Smooth muscle cell of bladder (primary cell): ENCODE measurements at places on chromosomes 3 and 15. TPM values are rescaled to one million over a fixed set of nuclear protein-coding genes. Genes with fewer than 3 reads are reported as not detected.

DPH3 gene
- total RNA-seq: 15.9 and 19.1 TPM in 2 replicates

VIPR1 gene
- not detected in 2 replicates for total RNA-seq

KNL1 gene
- 1.3 and 1.7 TPM in 2 replicates for total RNA-seq

IL17RC gene
- total RNA-seq: 24.7 and 34.0 TPM in 2 replicates

ITPKA gene
- total RNA-seq: 0.92 and 1.4 TPM in 2 replicates

ROBO2 gene
- total RNA-seq: 8.0 and 24.9 TPM in 2 replicates

MAP3K13 gene
- total RNA-seq: 11.9 and 13.6 TPM in 2 replicates

UBL7 gene
- total RNA-seq: 29.8 and 33.1 TPM in 2 replicates

CLDN18 gene
- not detected in 2 replicates for total RNA-seq

RTP4 gene
- total RNA-seq: 1.6 and 2.0 TPM in 2 replicates

GASK1A gene
- 0.85 and 2.2 TPM in 2 replicates for total RNA-seq

UCN2 gene
- total RNA-seq: 0.83 and 1.00 TPM in 2 replicates

SQOR gene
- 96.5 and 226 TPM in 2 replicates for total RNA-seq

LRRC49 gene
- 11.5 and 12.9 TPM in 2 replicates for total RNA-seq

FANCD2OS gene
- not detected in 2 replicates for total RNA-seq

SI gene
- total RNA-seq: not detected in 2 replicates

AMT gene
- total RNA-seq: 0.71 and 1.5 TPM in 2 replicates

CLDN11 gene
- 563 and 624 TPM in 2 replicates for total RNA-seq

NMB gene
- 1.8 and 2.4 TPM in 2 replicates for total RNA-seq

TERC gene
- 37.7 and 59.6 TPM in 2 replicates for total RNA-seq

PLSCR5 gene
- not detected in 2 replicates for total RNA-seq

XIRP1 gene
- 0.09 TPM in 1 of 2 replicates, not detected in the other for total RNA-seq

ANKRD34C gene
- total RNA-seq: not detected in 2 replicates

HDDC3 gene
- total RNA-seq: 10.0 and 11.0 TPM in 2 replicates

LINGO1 gene
- not detected in 2 replicates for total RNA-seq

DYNLT2B gene
- total RNA-seq: 7.0 and 8.7 TPM in 2 replicates

TSPAN3 gene
- 207 and 276 TPM in 2 replicates for total RNA-seq

CORO2B gene
- total RNA-seq: 4.3 and 5.3 TPM in 2 replicates

ADGRG7 gene
- not detected in 2 replicates for total RNA-seq

GYG1 gene
- total RNA-seq: 29.2 and 37.1 TPM in 2 replicates

ROPN1B gene
- total RNA-seq: not detected in 2 replicates

ZNF770 gene
- total RNA-seq: 42.4 and 46.2 TPM in 2 replicates

PTX3 gene
- 524 and 679 TPM in 2 replicates for total RNA-seq

SV2B gene
- under 0.01 and 0.18 TPM in 2 replicates for total RNA-seq

RASL12 gene
- total RNA-seq: 3.1 and 6.5 TPM in 2 replicates

RBP2 gene
- total RNA-seq: not detected in 2 replicates
